ENCODE measurements at places on chromosomes 12 and 14.
A peak's percentile ranks its signal among the peaks of the same experiment; 100 is the strongest.

- peak; percentile 95 for DNase-seq
These were observed 2.4 kb upstream of the NAB2 start for GRCh38 chr12:57086493-57087009.

GRCh38 chr12:92369636-92370035 is 224.0 kb upstream of the BTG1 start:
- no peak for DNase-seq

DNA sequence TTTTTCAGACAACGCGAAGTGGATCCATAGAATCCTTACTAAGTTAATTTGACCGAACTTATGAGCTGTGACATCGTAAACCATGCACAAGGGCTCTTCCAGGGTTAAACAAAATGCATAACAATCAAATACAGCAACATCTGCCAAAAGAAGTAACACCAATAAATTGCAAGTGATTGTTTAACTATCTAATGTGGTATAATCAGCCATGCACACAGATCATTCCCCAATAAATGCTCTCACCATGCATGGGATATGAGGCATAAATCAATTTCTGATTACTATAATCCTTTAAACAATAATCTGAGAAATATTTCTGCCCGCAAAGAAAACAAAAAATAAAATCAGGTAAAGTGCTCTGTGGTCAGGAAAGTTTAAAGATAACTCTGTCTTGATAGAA is 7.7 kb upstream of the PLEKHG7 start:
- DNase-seq, result no peak

DNA sequence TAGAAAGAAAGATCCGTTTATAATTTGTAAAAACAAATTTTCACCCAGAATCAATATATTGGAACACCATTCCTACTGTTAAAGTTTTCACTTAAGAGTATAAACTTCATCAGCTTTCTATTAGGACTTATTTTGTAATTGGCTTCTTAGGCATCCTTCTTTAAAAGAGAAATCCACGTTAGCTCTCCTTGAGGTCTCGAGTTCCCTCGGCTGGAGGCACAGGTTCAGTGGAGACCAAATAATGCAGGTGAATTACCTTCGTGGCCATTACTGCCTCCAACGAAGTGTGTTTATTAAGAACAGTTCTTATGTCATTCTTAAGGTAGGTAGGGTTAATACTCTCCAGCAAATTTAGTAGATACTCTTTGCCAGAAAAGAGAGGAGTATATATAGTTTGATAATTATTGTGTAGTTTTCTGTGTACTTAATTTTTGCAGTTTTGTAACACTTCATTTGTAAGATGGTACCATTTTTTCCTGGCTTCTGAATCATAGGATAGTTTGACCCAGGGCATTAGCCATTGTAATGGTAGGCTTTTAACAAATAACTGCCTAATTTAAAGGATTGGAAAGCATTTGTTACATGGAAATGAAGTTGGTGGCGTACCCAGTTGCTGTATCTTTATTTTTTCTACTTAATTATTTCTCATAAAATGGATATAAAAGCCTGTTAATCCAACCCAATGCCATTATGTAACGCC is 2.2 kb downstream of the CALM1 start:
- no peak for DNase-seq

GRCh38 chr14:100622708-100623485 is 35.7 kb upstream of the BEGAIN start:
- DNase-seq, result no peak

- DNase-seq, result no peak
These were observed 56.0 kb upstream of the C14orf180 start for GRCh38 chr14:104523546-104523935.

GRCh38 chr14:45716572-45716971 is 463.6 kb upstream of the MIS18BP1 start:
- no peak for DNase-seq
